ENCODE measurements at places on chromosomes 16 and 17.

- DNase-seq, result no peak
These were observed 54.0 kb downstream of the AKAP1 start for GRCh38 chr17:57138956-57139576.

DNA sequence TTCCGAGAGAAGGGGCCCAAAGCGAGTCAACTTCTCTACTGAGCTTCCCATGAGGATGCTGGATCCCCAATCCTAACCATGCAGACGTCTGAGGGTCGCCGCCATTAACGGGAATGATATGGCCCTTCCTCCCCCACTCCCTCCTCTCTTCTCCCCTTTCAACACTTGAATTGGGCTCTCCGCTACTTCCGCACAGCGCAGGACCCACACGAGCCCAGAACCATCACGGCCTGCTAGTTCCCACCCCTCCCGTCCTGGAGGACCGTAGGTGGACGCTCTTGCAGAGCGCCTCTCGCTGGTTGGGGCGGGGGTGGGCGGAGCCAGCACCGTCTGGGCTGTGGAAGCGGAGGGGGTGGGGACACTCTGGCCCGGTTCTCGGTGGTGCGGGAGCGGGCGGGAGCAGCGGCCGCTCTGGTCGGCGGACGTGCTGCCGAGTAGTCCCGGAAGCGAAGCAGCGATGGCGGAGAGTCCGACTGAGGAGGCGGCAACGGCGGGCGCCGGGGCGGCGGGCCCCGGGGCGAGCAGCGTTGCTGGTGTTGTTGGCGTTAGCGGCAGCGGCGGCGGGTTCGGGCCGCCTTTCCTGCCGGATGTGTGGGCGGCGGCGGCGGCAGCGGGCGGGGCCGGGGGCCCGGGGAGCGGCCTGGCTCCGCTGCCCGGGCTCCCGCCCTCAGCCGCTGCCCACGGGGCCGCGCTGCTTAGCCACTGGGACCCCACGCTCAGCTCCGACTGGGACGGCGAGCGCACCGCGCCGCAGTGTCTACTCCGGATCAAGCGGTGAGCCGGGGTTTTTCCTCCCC, at the start of gene UBE2Z:
Gene UBE2Z, plus strand, starts transcription at position 361 of the 797 bp plus-strand sequence. Its CDS starts 97 bp downstream, at position 458.
- peak; percentile 62 for DNase-seq

DNA sequence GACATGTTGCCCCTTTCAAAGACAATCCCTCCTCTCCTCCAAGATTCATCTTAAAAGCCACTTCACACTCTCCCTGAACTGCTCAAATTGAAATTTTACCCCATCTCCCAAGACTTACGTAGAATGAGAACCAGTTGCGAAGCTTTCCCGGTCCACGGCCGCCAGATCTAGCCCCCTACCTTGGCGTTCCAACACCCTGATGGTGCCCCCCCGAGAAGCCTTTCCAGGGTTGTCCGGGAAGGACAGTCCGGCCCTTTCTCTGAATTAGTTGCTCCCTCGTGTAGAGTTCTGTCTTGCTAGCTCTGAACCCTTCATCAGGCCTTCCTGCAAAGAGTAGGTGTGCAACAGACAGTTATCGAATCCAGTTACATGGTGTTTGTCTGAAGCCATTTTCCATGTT, 60.0 kb upstream of the DNAH17 start:
- no peak for DNase-seq

DNA sequence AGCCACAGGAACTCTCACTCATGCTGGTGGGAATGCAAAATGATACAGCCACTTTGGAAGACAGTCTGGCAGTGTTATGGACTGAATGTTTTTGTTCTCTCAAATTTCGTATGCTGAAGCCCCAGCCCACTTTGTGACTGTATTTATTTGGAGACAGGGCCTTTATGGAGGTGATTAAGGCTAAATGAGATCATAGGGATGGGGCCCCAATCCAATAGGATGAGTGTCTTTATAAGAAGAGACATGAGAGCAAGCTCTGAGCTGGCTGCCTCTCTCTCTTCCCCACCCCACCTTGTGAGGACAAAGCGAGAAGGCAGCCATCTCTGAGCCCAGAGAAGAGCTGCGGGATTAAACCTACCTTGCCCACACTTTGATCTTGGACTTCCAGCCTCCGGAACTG, 21.9 kb upstream of the RAI1 start:
- DNase-seq, result no peak

DNA sequence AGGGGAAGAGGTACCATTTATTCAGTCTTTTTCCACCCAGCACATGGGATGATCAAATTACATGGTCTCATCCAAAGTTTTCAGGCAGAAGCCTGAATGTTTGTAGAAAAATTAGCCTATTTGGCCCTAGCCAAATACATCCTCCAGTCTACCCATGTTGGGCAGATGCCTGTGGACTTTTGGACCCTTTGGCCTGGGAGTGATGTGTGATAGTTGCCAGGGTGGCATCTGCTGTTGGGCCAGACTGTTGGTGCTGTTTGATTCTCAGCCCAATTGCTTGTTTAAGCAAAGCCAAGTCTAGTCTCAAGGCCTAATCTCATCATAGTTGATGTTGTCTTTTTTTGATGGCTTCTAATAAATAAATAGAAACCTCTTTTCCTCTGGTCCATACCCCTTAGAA, 419.0 kb downstream of the CDH13 start:
- DNase-seq, result no peak

DNA sequence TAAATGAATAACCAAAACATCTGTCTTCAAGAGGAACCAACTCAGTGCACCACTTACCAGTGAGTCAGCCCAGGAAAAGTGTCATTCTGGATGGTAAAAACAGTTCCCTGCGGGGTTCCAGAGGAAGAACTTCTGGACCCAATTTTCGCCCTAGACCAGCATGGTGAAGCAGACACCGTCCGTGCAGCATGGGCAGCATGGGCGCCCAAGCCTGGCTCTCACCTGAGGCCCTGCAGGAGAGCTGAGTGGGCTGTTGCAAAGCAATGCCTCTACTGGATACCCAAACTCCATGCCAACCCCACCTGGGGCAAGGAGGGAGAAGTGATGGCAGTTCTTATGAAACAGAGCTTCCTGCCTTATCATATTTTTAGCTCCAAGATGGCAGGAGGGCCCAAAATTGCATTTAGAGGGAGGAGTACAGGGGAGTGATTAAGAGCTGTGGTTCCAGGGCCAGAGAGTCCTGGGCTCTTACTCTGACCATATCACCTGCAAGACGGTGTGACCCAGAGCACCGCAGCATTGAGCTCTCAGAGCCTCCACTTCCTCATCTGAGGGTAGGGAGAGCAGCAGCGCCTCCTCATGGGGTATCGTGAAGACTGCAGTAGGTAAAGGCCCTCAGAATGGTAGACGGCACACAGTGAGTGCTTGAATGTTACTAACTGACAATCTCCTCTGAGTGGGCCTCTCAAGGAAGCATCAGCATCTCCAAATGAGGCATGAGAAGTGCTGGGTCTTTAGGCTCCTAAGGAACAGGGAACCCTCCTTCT, 16.6 kb upstream of the INPP5K start:
- no peak for DNase-seq

DNA sequence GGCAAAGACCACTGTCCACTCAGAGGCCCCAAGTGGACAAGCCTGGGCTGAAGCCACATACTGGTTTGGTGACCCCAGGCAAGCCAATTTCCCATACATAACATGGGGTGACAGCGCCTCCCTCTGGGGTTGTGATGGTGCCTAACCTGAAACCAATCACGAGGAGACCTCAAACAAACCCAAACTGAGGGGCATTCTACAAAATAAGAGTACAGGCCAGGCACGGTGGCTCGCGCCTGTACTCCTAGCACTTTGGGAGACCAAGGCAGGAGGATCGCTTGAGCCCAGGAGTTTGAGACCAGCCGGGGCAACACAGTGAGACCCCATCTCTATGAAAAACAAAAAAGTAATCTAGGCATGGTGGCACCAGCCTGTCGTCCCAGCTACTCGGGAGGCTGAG, 3.6 kb downstream of the P2RX5 start:
- no peak for DNase-seq

GRCh38 chr16:16112450-16113053, 110.7 kb downstream of the ABCC6 start:
- no peak for DNase-seq

DNA sequence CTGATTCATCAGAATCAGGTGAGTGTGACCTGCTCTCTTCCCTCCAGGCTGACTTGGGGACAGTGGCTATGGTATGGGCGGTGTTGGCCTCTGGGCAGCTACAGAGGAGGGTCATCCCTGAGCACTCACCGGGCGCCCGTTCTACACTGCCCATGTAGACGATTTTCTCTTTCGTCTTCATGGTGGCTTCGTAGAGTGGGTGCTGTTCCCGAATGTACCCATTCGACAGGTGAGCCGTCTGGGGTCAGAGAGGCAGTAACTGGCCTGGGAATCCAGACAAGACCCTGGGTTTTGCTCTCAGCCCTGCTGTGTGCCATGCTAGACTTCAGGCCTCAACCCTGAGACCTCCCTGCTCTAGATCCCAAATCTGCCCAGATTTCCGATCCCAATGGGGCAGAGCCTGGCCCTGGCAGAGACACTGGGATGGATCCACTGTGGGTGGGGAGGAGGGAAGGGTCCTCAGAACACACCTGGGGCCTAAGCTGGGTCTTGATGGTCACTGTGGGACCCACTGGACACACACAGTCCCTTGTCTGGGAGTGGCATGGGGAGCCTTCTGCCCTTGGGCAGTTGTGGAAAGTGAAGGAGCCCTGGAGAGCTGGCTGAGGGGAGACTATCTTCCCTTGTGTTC, 13.2 kb downstream of the USP6 start:
- no peak for DNase-seq

GRCh38 chr16:20175358-20175757, 101.7 kb upstream of the GPR139 start:
- DNase-seq, result no peak

DNA sequence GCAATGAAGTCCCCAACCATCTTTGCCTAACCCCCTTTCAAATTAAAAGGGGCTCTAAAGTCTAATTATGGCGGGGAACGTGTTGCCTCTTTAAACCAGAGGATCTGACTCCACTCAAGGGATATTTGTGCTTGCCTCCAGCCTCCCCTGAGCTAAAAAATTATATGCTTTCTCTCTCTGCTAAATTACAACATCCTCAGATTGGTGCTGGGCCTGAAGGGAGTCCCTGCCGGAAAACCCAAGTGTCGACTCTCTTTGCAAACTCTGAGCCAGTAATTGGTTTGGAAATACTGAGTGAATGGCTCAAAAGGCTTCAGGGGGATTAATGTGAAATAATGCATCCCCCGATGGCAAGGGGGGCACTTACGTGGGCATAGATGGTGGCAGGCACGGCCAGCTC, 208.5 kb upstream of the TNRC6C start:
- DNase-seq, result no peak

DNA sequence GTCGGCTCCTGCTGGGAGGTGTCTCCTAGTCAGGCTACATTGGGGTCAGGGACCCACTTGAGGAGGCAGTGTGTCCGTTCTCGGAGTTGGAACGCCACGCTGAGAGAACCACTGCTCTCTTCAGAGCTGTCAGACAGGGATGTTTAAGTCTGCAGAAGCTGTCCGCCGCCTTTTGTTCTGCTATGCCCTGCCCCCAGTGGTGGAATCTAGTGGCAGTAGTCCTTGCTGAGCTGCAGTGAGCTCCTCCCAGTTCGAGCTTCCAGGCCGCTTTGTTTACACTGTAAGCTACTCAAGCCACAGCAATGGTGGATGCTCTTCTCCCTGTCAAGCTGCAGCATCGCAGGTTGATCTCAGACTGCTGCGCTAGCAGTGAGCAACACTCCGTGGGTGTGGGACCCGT, 36.0 kb downstream of the ITFG1 start:
- DNase-seq, result no peak

- DNase-seq, result no peak
These were observed 590.6 kb downstream of the MAF start for GRCh38 chr16:79009896-79010295.

DNA sequence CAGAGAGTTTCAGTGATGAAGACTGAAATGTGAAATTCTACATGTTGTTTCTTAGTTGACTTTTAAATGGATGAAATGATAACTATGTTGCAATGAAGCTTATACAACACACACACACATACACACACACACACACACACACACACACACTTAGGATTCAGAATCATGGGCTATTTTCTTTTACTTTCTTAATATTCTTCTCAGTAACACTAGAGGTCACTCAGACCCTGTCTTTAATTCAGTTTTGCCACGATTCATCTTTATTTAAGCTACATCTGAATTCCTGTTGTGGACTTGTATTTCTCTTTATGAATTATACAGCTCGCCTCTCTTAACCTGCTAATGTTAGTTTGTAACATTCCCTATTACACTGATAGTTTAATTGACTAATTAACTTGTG, 109.6 kb upstream of the GOT2 start:
- DNase-seq, result no peak

DNA sequence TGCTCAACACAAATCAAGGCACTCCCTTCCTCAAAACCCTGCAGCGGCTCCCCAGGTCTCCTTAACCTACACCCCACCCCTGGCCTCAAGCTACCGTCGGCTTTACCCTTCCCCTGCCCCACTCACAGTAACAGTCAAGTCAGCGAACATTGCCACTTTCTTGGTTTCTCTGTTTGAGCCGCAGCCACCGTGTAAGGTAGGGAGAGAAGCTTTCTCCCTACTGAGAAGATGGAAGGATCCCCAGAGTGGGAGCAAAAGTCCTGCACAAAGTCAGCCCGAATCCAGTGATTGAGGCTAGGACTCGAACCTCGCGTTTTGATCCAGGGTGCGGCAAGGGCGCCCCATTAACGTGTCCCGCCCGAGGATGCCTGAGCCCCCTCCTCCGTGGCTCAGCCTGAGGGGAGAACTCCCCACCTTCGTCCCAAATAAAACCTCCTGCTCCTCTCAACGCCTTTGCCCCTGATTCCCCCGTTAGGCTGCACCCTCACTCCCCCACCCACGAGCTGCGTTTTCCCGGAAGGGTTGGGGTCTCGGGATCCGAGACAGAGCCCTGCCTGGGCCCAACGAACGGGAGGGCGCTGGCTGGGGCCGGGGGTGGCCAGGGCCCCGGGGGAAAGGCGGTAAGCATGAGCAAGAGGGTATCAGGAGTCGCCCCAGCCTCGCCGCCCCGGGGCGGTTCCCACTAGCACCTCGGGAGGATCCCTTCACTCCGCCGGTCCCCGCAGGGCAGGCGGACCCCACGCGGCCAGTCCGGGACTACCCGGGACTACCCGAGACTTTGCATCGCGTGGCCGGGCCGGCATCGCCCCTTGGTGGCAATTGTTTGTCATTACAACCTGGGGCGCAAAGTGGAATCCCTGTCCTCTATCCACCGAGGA, 9.9 kb upstream of the NAGS start:
- no peak for DNase-seq

- DNase-seq, result no peak
These were observed 549.1 kb downstream of the WWOX start for GRCh38 chr16:78648517-78648916.

DNA sequence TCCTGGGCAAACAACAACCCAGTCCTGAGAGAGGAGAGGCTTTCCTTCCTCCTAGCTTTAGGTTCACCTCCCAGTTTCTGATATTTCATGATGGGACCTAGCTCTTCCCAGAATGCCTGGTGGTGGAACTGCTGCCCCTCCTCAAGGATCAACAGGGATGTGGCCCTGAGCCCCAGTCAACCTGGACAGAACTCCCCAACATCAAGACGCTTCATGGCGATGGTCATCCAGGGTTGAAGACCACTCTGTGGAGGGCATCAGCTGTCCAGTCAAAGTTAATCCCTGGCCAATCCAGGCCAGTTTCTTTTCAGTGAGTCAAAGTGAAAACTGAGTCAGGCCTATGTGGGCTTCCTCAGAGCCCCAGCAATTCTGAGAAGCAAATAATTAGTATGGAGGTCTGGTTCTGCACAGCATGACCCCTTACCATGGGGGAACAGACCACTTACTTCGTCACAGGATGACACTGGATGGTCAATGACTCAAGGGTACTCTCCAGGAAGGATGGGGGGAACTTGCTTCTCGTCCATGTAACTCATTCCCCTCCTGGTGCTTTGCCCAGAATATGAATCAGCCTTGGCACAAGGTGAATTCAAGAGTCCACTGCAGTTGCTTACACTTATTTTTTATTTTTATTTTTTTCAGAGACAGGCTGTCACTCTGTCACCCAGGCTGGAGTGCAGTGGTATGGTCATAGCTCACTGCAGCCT, 14.7 kb upstream of the XYLT2 start:
- DNase-seq, result no peak
